SHP77 (cell line): ENCODE measurements at places on chromosomes 1 and 21.

GRCh38 chr1:169836198-169836597 lies 41.5 kb upstream of the METTL18 start:
- no peak for DNase-seq

DNA sequence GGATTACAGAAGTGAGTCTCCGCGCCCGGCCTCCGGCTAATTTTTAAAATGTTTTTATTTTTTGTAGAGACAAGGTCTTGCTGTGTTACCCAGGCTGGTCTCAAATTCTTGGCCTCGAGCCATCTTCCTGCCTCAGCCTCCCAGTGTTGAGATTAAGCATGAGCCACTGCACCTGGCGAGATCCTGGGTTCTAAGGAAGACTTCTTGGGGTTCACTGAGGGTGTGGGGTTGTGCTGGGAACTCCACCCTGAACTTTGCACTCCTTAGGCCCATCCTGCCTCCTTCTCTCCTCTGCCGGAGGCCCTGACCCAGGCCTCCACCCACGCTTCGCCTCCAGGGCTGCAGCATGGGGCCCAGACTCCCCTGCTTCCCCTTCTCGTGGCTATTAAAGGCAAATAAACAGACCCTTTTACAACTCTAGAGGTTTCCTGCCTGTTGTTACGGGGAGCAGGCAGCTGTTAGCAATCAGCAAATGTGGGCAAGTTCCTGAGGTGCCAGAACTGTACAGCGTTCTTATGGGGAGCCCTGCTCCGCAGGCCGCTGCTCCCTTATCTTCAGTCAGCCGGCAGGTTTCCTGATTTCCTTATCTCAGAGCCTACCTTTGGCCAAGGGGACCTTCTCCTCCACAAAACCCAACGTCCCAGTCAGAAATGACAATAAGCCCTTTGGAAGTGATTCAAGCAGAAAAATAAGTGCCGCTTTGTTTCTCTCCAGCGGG lies 41.0 kb upstream of the LIN9 start:
- no peak for DNase-seq

- DNase-seq = no peak
Measured at GRCh38 chr1:57258557-57259325, 165.1 kb downstream of the DAB1 start.

GRCh38 chr1:61056573-61057439 lies 25.6 kb upstream of the NFIA start:
- DNase-seq = peak; percentile 48

DNA sequence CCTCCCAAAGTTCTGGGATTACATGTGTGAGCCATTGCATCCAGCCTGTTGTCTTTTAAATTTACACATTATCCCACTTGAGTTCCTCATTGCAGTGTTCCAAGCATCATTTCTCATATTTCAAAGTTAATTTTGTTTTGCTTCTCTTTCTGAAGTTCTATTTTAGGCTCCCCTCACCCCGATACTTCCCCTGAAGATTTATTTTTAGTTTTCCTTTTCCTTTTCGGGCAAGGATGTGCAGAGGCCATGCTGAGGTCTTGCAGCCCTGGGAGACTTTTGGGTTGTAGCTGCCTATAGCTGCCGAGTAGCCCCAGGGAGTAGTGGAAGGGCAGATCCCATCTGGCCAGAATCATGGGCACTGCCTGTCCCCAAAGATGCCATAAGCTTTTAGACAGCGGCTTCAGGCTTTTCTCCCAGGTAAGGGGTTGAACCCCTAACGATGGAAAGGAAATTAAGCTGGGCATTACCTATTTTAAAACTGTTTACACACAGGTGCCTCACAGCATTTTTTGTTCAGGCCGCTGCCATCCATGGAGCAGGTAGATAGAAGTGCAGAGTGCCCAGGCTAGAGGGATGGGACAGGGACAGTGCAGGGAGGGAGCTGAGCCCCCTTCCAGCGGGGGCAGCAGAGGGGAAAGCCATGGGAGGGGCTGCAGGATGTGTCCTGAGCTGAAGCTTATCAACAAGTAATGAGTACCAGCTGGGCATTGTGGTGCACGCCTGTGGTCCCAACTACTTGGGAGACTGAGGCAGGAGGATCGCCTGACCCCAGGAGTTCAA lies 15.9 kb downstream of the PSEN2 start:
- no peak for DNase-seq

- DNase-seq = no peak
Measured at GRCh38 chr1:10528066-10529014, 53.6 kb downstream of the PEX14 start.

DNA sequence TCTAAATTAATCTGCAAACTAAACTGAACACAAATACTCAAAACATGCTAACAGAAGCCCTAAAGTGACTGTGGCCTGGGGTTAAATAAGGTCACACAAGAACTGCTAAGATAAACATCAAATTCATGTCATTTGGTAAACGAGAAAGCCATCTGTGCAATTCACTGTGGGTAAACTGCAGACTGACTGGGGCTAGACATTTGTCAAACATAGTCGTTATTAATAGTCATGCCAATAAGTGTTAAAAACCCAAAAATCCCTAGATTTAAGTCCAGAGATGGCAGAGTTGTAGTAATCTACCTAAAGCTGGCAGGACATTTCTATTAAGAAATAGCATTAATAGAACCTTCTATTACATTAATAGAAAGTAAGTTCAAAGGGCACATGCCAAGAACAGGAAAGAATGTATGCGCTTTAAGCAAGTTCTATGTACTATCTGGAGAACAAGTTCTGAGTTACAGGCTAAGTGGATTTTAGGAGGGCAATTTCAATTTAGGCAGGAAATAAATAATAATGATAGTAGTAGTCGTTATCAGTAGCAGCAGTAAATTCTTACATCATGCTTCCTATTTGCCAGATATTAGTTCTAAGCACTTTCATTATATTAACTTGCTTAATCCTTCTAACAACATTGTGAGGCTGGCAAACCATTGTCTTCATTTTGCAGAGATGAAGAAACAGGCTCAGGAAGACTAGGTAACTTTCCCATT lies 8.6 kb downstream of the EDEM3 start:
- no peak for DNase-seq

GRCh38 chr21:25506887-25507286 lies 100.4 kb downstream of the MRPL39 start:
- DNase-seq = peak; percentile 63

- DNase-seq = no peak
Measured at GRCh38 chr1:5220821-5221220, 566.4 kb downstream of the AJAP1 start.

- DNase-seq = no peak
Measured at GRCh38 chr1:5659606-5660005, 332.6 kb downstream of the NPHP4 start.

DNA sequence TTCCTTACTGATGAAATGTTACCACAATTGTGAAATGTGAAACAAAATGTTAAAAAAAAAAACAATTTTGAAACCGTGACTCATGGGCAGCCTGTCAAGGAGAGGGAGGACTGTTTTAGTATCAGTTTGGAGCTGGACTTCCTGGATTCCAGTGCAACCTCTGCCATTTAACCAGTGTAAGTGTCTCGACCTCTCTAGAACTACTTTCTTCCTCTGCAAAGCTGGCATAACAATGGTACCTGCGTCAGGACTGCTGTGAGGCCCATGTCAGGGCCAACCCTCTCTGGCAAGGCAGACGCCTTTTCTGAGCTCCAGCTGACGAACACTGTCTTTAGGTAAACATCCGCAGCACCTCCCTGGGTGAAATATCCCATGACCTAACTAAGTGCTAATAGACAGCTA lies 20.9 kb downstream of the URB1 start:
- DNase-seq = no peak
